ENCODE measurements at places on chromosomes 5 and 9. TPM values are rescaled to one million over a fixed set of nuclear protein-coding genes. Genes with fewer than 3 reads are reported as not detected.

Gene SPINK7
- total RNA-seq = not detected

Gene F2RL2
- 0.28 TPM for total RNA-seq

Gene SHC3
- 0.02 TPM for total RNA-seq

Gene WDR36
- 52.3 TPM for total RNA-seq

Gene ADGRD2
- total RNA-seq = not detected

Gene COL23A1
- 0.10 TPM for total RNA-seq

All from MCF 10A (cell line).